ENCODE measurements at places on chromosomes 5 and 9. TPM values are rescaled to one million over a fixed set of nuclear protein-coding genes. Genes with fewer than 3 reads are reported as not detected.

The MYMK gene
- not detected for total RNA-seq

The TAL2 gene
- total RNA-seq = not detected

The ROPN1L gene
- not detected for total RNA-seq

The INSL4 gene
- not detected for total RNA-seq

DNA sequence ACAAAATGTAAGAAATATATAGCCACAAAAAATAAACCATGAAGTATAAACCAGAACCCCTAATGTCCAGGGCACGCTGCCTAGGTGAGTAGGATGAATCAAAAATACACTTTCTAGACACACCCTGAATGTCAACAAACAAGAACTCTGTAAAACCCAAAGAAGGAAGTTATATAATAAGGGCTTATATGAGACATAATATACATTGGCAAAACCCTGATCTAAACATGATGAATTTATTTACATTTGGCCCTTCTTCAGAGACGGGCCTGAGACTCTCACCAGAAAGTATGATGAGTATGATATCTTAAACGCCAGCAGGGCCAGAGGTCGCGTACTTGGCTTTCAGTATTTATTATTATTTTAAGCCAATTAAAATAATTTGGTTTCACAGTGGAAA is 125.1 kb upstream of the FST start:
- no peak for DNase-seq

DNA sequence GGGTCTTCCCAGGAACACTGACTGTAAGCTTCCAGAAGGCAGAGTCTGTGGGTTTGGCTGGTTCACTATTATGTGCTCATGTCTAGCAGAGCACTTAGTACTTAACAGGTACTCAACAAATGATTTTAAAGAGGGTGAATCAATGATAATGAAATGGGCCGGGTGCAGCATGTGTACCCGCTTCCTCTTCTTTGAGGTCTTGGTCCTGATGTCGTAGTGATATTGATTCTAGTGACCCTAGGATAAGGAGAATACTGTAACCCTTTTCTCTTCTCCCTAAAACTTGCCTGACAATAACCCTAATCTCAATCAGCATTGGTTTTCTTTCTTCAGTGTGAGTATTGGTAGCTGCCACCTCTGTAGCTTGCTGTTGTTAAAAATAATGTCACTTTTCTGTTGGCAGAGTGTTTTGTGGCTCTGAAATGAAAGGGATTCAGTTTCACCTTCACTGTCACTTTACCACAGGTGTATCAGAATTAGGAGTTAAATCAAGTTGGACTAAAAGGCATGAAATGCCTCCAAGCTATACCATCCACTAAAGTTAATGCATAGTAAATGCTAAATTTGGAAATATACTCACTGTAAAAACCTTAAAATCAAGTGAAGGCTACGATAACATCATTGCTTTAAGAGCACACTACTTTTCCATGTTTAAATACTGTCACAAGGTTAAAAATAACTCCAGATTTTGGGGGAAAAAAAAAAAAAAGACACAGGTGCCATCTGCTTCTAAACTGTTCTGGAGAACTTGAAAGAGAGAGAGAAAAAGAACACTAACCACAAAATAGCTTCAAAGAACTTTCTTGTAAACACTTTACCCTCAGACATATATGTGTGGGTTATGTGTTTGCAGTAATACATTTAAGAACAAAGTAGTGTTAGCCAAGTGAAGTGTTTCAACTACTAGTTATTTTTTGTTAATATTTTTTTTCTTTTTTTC is 6.0 kb downstream of the CAMK4 start:
- no peak for DNase-seq

- no peak for DNase-seq
These were observed 85.4 kb downstream of the ANKRD55 start for GRCh38 chr5:56147659-56148230.

DNA sequence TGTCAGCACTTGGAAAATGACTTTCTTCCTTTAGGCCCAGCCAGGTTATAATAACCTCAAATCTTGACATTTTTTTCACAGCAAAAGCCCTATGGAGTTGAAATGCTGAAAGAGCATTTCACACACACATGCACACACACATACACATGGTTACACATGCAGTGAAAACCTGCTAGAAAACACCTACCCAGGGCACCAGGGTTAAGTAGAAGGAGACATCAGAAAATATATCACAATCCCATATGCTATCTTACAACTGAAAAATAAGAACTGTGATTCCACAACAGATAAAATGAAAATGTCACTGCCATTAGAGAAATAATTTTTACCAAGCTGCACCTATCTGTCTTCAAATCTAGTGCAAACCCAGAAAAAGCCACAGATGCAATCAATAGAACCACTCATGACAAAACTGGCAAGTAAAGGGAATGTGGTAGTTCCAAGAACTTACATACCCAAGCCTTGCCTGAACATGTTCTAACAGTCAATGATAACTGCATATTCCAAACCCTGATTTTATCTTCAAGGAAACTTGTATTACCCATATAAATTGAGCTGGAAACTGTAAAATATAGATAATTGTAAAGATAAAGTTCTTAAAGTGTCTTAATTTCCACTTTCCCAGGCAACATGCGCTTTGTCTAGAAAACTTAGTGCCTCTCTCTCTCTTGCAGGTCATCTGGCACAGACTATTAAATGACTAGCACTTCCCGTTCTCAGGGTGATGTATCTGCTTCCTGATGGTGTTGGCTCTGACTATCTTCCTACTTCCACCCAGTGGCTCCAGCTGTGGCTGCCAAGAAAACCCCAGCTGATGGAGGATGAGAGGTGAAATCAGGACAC is 250.2 kb upstream of the PTGER4 start:
- no peak for DNase-seq

- DNase-seq = no peak
These were observed 25.9 kb upstream of the TXN start for GRCh38 chr9:110282018-110282738.

DNA sequence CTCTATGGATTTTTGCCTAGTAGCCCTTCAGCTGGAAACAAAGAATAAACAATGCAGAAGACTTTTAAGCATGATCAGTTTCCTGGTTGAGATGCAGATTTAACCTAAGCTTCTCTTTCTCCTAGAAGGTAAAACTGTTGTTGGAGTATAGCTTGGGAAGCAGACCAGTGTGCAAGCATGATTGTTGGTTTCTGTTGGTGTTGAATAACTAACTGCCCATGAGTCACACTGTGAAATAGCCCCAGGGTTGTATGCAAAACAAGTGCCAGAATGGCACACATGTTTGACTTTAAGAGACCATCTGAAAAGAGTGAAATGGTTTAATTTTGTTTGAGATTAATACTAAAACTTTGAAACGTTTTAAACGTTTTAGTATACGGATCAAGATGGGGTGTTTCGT is 227.1 kb downstream of the ARHGEF28 start:
- no peak for DNase-seq

DNA sequence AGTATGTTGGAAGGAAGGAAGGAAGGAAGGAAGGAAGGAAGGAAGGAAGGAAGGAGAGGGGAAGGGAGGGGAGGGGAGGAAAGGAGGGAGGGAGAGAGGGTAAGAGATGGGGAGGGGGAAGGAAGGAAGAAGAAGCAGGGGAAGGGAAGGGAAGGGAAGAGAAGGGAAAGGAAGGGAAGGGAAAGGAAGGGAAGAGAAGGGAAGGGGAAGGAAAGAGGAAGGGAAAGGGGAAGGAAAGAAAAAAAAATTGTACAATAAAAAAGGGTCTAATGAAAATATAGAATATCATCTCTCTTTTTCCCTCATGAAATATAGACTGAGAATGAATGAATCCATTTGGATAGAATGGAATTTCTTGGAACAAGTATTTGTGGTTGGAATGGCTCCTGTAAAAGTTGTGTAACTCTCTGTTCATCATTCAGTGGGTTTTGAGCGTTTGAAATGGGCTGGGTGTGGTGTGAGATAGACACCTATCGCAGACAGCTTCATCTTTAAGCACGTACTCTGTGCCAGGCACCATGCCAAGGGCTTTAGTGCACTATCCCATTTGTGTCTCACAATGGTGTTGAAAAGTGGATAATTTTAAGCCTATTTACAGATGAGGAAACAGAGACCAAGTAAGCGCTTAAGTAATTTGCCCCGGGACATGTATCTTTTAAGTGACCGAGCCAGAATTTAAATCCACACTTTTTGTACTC is 11.6 kb upstream of the PAPPA start:
- no peak for DNase-seq

DNA sequence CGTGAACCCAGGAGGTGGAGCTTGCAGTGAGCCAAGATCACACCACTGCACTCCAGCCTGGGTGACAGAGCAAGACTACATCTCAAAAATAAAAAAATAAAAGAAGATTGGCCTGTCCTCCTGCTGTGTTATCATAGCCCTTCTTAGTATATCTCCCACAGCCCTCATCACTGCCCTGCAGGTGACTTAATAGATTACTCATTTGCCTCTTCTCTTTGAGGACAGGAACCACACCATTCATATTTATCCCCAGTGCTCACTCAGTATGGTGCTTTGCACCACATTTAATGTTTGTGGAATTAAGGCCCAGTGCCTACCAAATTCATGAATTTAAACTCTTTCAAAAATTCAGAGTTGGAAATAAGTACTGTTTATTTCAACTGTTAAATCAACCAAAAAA is 10.3 kb downstream of the IDNK start:
- DNase-seq = no peak

GRCh38 chr5:96391921-96392320 is 41.1 kb downstream of the PCSK1 start:
- no peak for DNase-seq

DNA sequence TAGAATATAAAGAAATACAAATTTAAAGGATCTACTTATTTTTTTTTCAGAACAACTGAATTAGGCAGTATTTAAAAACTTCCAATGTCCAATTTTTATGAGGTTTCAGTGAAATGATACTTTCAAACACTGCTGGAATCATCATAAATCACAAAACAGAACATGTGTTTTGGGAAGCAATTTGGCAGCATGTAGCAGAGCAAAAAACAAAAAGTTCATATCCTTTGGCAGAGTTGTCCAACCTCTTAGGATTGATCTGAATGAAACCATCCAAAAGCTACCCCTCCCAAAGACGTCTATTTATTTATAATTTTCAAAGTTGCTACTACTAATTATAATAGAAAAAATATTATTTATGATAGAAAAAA is 192.4 kb upstream of the PUM3 start:
- DNase-seq = no peak

All from thoracic aorta (tissue), 2 donors.